Activated naive CD4-positive, alpha-beta T cell treated with anti-CD3 and anti-CD28 coated beads, Interleukin-2, amount 10 ng/mL, durations not matched to agents 7 days and 5 days (primary cell): ENCODE measurements at places on chromosomes 7 and 10.

DNA sequence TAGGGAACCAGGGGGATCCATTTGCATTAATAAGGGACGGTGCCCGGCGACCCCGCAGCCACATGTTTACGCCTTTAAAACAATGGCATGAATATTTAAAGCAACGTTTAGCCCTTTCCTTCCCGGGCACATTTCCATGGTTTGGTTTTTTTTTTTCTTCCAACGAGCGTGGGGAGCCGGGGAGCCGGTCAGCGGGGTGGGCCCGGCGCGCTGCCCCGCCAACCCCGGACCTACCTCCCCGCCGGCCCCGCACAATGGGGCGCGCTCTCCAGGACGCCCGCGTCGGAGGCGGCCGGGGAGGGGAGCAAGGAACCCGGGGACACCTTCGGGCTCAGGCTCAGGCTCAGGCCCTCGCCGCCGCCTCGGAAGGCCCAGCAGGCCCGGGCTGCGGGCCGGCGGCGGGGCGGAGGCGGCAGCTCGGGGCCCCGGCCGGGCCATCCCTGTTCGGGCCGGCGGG is 1.0 kb downstream of the SEPHS1 start:
- DNase-seq = no peak

DNA sequence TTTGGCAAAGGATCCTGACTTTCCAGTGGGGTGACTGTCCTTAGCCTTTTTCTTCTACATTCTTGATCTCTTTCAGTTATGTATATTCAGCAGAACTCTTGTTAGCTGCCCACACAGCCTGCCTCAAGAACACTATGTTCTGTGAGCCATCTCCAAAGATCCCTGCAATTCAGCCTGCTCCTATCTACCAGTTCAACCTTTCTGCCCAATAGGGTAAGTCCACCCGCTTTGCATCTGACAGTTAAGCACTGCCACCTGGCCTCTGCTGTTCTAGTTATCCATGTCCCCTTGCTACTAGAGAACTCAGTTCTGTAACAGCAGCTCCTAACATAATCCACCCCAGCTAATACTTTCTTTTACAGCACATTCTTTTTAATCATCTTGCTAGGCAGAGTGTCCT is 13.5 kb downstream of the OR9A2 start:
- DNase-seq = no peak

GRCh38 chr7:49522111-49522510 is 251.3 kb upstream of the VWC2 start:
- DNase-seq = no peak

- no peak for DNase-seq
These were observed 29.4 kb upstream of the ADCYAP1R1 start for GRCh38 chr7:31022726-31023125.

DNA sequence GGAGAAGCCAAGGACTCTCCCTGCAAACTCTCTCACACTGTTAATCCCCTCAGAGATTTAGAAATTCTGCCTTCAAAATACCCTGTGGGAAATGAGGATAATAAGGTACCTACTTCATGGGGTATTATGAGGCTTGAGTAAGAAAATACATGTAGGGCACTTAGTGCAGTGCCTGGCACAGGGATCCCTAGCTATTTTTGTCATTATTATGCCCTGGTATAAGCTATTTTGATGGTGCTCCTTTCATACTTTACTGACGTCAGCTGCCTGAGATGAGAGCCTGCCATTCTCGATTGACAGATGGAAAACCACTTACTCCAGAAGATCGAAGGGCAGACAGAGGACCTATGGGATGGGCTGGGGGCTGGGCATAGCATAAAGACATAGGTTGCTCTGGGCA is 30.1 kb downstream of the MKX start:
- DNase-seq = no peak

GRCh38 chr10:102796407-102797176 is 40.6 kb downstream of the CYP17A1 start:
- DNase-seq = peak; percentile 76

GRCh38 chr7:45021604-45022296 is 21.7 kb downstream of the CCM2 start:
- DNase-seq = peak; percentile 31

GRCh38 chr7:102049765-102050164 is 232.3 kb downstream of the CUX1 start:
- DNase-seq = no peak

- no peak for DNase-seq
These were observed 237.3 kb upstream of the PITRM1 start for GRCh38 chr10:3409928-3410327.

DNA sequence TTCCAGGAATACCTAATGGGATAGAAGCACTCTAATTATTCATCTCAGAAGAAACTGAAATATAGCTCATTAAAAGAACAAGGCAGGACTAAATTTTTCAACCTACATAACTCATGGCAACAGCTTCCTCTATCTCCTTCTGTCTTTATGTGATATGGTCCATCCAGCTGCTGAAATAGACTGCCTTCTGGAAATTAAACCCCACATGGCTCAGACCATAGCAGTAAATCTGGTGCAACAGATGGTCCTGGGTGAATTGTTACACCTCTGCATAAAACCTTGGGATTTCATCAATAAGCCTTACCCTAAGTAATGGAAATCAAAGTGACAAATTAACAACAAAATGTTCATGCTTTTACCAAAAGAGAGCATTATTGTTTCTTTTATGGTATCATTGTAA is 205.6 kb upstream of the CSTF2T start:
- no peak for DNase-seq
